Stimulated activated CD8-positive, alpha-beta memory T cell treated with anti-CD3 and anti-CD28 coated beads, Interleukin-4, amount 100 ng/mL, for 1 hour (primary cell): ENCODE measurements at places on chromosomes 7 and 10.

DNA sequence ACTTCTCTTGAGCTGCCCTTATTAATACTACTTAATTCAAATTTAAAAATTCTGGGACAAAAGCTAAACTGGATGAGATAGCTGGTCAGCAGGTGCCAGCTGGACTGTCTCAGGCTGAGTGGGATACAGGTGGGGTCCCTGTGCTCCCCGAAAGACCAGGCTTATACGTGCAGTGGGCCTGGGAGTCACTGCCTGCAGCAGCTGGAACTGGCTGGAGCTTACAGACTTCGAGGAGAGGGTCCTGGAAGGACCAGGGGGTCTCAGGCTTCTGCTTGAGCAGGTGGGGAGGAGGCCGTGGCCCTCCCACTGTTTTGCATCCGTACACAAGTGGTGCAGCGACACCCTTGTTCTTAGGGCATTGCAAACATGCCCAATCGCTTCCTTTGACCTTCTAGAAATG lies 203.7 kb downstream of the GLRX3 start:
- DNase-seq, result no peak

DNA sequence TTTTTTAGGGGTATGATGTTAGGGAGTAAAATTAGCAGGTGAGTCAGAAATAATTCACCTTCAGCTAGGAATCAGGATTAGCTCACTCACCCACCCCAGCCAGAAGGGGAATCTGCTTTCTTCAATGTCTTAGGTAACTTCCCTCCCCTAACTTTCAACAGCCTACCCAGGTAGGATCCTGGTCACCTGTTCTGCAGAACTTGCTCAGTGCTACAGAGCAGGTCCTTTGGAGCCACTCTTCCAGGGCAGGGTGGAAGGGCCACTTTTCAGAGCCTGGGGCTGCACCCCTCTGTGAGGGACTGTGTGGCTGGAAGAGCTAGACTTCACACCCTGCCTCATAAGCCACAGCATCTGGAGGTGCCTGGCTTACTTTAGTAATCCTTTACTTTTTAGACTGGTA lies 58.1 kb downstream of the SHH start:
- DNase-seq, result no peak

DNA sequence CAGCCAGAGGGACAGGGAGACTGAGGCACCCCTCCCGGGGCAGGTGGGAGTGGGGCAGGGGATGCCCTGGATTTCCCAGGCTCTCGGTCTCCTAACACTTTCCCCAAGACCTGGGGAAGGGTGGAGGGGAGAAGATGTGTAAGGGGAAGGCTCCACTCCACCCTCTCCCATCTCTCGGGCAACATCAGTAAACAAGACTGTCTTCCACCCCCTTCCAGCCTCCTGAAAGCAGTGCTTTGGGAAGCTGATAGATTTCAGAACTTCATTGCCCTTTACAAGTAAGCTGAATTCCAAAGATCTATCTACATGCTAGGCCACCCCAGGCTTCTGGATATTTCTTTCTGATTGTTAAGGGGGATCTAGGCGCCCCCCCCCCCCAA lies 3.7 kb downstream of the FLNC start:
- DNase-seq, result no peak

DNA sequence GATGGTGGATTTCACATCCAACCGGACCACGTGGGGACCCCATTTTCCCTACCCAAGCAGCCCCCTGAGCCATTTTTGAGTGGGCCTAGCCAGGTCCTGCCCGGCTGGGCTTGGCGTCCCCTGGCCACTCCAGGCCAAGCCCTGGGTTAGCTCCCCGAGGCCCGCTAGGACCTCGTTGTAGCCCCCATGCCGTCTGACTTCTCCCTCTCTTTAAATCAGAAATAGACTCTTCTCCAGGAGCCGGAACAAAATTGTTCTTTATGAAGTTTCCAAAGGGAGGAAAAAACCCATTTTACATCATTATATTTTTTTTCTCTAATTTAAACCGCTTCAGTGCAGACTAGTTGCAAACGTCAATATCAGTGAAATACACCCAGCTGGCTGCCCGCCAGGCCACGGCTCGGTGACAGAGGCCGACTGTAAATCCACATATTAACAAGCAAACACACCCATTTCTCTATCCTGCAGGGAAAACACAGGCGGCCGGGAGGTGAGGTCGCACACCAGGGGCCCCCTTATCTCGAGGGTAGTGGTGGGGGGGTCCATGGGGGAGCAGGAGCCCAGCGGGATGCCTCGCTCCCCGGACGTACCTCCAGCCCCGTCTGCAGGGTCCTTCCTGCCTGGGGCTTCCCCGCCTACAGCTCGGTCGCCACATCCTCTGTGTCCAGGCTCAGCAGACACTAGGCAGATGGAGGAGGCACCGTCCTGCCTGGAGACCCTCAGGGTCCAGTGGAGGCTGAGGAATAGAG lies 72.7 kb downstream of the ELFN1 start:
- no peak for DNase-seq

DNA sequence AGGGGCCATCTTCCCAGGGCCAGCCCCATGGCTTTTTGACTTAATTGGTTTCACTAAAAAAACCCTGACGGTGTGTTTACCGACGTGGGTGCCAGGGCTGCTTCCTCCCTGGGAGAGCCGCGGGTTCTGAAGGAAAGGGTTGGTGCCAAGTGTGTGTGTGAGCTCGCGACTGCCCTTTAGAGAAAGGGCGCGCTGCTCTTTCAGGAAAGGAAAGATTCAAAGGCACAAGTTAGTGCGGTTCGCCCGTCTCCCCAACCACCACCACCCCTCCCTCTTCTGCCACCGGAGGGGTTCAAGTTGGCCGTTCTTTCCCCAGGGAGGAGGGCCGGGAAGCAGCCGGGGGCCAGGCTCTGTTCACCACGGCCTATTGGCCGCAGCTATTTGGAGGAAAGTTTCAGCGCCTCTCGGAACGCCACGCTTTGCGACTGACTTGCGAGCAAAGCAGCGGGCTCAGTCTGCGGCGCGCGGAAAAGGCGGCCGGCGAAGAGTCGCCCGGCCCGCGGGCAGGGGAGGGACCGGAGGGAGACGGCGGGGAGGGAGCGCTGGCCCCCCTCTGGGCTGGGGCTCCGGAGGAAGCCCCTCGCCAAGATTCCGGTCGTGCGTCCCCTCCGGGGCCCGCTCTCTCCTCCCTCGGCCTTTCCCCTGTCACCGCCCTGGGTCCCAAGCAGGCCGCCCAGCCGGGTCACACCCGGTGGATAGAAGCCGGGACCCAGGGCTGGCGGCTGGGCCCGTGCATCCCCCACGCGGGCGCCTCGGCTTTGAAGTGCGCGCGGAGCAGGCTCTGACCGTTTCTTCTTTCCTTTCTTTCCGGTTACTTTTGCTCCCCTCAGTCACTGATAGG lies 165.9 kb upstream of the PPP1R3A start:
- DNase-seq, result no peak

GRCh38 chr7:104772405-104773345 lies 241.3 kb upstream of the KMT2E start:
- DNase-seq, result no peak

DNA sequence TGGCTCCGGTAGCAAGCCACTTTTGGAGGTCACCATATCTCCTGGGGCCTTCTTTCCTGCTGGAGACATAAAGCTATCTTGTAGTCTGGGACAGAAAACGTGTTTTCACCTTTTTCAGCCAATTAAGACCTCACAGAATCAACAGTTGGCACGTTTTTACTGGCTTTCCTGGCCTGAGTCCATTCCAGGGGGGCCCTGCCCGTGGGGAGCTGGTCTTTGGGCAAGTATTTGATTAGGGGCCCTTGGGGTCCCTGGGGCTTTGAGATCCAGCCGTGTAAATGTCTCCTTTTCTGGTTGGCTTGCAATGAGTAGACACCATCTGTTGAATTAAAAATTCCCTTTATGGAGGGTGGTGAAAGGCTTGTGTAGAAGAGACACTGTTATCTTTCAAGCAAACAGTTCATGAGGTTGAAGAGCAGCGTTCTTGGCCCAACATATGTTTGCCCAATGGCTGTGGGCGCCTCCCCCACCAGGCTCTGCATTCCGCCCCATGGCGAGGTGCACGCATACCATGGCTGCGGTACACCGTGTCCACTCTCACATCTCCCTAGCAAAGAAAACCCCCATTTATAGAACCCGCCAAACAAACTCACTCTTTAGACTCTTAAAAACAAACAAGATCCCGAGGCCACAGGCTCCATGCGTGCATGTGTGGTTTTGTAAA lies 593.2 kb downstream of the LRMDA start:
- no peak for DNase-seq

DNA sequence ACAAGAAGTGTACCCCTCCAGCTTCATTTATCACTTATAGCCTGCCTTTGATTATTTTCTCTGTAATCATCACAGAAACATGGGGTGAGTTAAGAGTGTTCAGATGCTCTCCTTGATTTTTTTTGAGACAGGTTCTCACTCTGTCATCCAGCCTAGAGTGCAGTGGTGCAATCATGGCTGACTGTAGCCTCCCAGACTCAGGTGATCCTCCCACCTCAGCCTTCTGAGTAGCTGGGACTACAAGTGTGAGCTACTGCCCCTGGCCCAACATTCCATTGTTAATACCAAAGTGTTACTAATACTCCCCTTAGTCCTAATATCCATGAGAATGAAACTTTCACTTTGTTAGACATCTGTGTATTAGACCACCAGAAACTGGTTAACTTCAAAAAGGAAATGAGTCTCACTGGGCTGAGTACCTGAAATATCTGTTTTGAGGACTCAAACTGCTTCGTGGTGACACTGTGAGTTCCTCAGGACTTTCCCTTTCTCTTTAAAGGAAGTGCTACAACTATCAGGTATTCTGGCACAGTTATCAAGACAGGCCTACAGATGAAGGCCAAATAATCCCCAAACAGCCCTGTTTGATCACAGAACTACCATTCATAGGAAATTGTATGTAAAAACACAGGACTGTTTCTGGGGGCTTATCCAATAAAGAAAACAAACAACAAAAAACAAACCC lies 20.5 kb upstream of the CFAP70 start:
- no peak for DNase-seq

- DNase-seq, result no peak
Observed at GRCh38 chr10:22320591-22321155, at the start of gene BMI1. TSS of gene BMI1 (plus strand) at chr10:22321099. CDS start at chr10:22326450, 5,351 bp downstream.

DNA sequence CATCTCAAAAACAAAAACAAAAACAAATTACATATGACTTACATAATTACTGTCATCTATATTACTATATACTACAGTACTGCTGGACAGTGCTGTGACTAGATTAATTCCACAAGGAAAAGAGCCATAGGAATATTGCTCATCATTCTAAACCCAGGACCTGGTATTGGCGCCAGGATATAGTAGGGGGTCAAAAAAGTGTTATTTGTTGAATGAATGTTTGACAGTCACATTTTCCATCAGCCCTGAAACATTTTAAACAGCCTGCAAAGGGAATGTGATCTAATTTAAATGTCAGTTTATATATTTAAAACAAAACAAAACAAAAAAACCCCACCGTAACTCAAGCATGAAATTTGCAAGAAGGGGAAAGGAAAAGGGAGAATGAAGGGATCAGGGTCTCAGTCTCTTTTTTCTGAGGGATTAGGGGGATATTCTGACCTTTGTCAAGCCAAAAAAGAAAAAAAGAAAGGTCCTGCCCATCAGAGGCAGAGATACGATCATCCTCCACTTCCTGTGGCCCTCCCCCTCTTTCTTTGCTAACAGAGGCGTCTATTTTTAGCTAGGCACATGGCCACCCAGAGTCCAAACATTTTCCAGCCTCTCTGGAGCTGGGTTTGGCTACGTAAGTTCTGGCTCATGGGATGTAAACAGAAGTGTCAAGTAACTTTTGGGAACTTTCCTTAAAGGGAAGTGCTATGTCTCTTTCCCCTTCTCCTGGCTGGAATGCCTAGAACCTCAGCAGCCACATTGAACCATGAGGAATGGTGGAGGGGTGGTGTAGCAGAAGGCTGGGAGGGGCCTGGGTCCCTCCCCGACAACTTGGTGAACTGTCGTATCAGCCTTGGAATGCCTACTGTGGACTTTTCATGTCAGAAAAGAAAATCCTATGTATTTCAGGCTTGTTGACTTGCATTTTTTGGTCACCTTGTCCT lies 44.6 kb upstream of the DLG5 start:
- DNase-seq, result no peak

GRCh38 chr10:101782811-101783735 lies at the start of gene NPM3:
TSS of gene NPM3 (minus strand) at chr10:101783446. CDS start at chr10:101783390, 56 bp downstream.
- DNase-seq, result peak; percentile 65
